ENCODE measurements at places on chromosomes 1 and 21. TPM values are rescaled to one million over a fixed set of nuclear protein-coding genes. Genes with fewer than 3 reads are reported as not detected.

The IGFN1 gene
- total RNA-seq, result not detected

DNA sequence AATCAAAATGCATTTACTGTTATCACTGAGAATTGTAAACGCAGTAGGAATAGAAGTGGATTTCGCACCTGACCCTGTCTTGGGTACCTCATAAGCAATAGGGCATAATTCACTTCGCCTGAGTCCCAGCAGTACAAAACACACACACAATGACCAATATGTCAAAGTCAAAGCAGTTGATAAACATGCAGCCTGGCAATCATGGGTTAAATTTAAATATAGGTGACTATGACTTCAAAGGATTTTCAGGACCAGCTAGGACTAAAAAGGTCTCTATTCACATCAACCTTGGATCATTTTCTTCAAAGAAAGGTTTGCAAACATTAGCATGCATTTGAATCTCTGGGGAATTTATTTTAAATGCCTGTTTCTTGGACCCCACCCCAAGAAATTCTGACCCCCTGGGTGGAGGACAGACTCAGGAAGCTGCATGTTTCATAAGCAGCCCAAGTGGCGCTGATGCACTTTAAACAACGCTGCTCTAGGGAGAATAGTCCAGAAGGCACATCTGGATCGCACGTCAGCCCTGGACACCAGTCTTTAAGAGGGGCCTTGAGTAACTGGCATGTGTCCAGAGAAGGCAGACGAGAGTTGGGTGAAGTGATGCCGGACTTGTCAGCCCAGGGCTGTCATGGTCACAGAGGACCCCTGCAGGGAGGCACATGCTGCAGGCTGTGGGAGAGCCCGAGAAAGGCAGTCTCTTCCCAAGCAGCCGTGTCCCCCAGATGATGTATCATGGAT, 55.7 kb upstream of the EFHD2 start:
- peak; percentile 43 for DNase-seq

The SPRR2B gene
- total RNA-seq, result not detected

The ZNF687 gene
- total RNA-seq, result 14.1 TPM

- no peak for DNase-seq
These were observed 11.3 kb upstream of the MCOLN3 start for GRCh38 chr1:85059563-85059962.

GRCh38 chr1:109819906-109820305, 56.2 kb upstream of the EPS8L3 start:
- DNase-seq, result no peak

The GBP5 gene
- not detected for total RNA-seq

The PTPN7 gene
- not detected for total RNA-seq

The SPATA45 gene
- 0.86 TPM for total RNA-seq

The FNDC5 gene
- 3.1 TPM for total RNA-seq

GRCh38 chr21:43304621-43305335, 122.2 kb downstream of the SIK1 start:
- no peak for DNase-seq

The OR2T35 gene
- total RNA-seq, result not detected

DNA sequence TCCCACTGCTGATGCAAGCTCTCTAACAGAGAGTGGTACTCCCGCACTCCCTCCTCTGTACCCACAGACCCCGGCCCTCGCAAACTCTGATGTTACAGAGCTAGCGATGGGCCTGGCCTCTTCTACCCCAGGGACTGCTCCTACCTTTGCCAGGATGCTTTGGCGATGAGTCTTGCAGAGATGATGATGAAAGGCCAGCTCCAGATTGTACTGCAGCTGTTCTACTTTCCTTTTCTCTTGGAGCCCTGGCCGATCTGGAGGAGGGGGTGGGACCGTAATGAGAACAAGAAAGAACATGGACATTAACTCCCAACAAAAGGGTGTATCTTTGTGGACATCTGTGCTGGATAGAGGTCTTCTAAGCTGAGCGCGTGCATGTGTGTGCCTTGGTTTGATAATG, 6.0 kb upstream of the LINGO4 start:
- DNase-seq, result no peak

- DNase-seq, result no peak
These were observed 18.5 kb upstream of the SLC25A34 start for GRCh38 chr1:15717418-15718125.

The OVAAL gene
- total RNA-seq, result not detected

The NTNG1 gene
- total RNA-seq, result not detected

- DNase-seq, result no peak
These were observed 95.2 kb upstream of the TNFSF4 start for GRCh38 chr1:173302366-173302765.

GRCh38 chr21:41381731-41382130, 19.9 kb downstream of the MX2 start:
- no peak for DNase-seq

The KCNE1 gene
- 0.35 TPM for total RNA-seq

DNA sequence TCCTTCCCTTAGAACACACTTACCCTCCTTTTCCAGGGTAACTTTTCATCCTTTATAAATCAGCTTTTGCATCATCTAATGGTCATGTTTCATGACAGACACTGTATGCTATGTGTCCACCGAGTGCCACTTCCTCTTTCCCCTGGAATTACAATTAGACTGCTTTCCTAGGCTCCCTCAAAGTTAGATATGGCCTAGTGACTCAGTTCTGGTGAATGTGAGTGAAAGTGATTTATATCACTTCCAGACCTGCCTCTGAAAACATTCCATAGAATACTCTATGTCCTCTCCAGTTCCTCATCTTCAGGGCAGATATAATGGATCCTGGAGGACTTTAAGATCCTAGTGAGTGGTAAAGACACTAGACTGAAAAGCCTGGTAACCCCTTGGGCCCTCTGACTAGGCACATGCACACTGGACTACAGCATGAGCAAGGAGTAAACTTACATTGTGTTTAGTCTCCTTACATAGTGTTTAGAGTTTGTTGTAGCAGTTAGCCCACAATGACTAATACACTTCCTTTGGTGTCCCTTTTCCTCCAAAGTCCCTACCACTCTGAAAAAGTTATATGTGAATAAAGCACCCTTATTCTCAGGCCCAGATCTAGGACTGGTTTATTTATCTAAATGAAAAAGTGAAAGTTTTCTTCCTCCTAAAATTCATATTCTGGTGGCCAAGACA, 59.3 kb downstream of the GPR88 start:
- DNase-seq, result no peak

The LAX1 gene
- not detected for total RNA-seq

The HSD3B2 gene
- total RNA-seq, result not detected

GRCh38 chr21:37367703-37368540, 1.3 kb downstream of the DYRK1A start:
- no peak for DNase-seq

- no peak for DNase-seq
These were observed 323.3 kb upstream of the LYPLAL1 start for GRCh38 chr1:218850367-218850766.

- DNase-seq, result no peak
These were observed 662.5 kb downstream of the PLPP3 start for GRCh38 chr1:55916907-55917306.

DNA sequence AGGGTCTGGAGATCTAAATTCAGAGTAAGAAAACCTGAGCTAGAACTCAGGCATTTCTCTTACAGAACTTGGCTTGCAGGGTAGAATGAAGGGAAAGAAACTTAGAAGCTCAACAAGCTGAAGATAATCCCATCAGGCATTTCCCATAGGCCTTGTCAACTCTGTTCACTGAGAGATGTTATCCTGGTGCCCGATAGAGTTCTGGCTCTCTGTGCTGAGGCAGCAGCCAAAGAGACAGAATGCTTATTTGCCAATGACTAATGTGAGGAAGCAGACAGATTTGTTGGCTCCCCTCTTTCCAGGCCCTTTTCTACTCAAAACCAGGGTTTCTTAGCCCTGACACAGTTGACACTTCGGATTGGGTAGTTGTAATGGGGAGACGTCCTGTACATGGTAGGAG, 22.3 kb upstream of the TRIM45 start:
- no peak for DNase-seq

DNA sequence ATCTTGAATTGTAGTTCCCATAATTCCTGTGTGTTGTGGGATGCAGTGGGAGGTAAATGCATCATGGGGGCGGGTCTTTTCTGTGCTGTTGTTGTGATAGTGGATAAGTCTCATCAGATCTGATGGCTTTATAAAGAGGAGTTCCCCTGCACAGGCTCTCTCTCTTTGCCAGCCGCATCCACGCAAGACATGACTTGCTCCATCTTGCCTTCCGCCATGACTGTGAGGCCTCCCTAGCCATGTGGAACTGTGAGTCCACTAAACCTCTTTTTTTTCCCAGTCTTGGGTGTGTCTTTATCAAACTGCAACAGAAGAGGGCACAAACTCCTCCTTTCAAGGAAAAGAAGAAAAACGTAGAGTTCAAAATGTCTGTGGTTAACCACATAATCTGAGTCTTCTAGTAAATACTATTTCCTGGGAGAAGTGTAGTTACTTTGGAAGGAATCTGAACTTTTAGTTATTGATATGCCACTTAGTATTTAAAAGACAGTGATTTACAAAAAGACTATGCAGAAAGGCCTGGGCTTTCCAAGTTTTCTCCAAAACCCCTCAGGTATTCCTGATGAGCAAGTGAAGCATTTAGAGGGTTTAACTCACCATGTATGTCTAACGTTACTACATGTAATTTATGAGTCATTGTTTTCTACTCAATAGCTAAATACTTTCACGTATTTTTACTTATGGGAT, 10.0 kb downstream of the ADAMTS1 start:
- no peak for DNase-seq

- DNase-seq, result no peak
These were observed 308.3 kb upstream of the USP25 start for GRCh38 chr21:15421441-15421881.

The ARHGEF16 gene
- 20.3 TPM for total RNA-seq
